Activated CD4-positive, alpha-beta T cell treated with anti-CD3 and anti-CD28 coated beads for 1 hour (primary cell): ENCODE measurements at places on chromosomes 7 and 10.
A peak's percentile ranks its signal among the peaks of the same experiment; 100 is the strongest.

GRCh38 chr10:126302476-126302756 is 85.9 kb downstream of the ADAM12 start:
- DNase-seq: no peak

- DNase-seq: no peak
Observed at GRCh38 chr7:876972-877311, 588 bp downstream of the GET4 start.

DNA sequence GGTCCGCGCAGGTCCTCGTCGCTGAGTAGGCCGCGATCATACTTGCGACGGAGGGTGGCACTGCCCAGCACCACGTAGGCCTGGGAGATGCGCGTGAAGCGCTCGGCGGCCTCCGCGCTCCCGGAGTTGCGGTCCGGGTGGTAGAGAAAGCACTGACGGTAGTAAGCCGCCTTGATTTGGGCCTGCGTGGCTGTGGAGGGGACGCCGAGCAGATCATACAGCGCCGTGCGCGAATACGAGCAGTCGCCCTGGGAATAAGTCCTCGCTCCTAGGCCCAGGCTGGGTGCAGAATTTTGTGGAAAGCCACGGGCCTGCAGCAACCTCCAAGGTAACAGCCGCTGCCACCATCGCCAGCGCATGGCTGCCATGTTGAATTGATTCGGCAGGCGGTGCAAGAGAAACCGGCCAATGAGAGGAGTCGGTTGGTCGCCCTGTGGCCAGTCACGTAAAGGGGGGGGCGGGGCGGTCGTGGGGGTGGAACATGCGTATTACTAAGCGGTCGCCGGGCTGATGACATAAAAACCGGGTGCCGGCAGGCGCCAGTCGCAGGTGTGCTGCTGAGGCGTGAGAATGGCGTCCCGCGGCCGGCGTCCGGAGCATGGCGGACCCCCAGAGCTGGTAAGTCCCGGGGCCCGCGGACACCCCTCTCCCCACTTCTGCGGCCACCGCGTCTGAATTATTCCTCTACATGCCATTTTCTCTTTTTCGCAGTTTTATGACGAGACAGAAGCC is at the start of the genes BUD23 and DNAJC30:
Gene BUD23, plus strand, starts transcription at position 542 of the 732 bp plus-strand sequence. Its CDS starts 29 bp downstream, at position 571.
Gene DNAJC30, minus strand, starts transcription at position 398 of the 732 bp plus-strand sequence. Its CDS starts 30 bp downstream, at position 368.
- DNase-seq: peak; percentile 95

DNA sequence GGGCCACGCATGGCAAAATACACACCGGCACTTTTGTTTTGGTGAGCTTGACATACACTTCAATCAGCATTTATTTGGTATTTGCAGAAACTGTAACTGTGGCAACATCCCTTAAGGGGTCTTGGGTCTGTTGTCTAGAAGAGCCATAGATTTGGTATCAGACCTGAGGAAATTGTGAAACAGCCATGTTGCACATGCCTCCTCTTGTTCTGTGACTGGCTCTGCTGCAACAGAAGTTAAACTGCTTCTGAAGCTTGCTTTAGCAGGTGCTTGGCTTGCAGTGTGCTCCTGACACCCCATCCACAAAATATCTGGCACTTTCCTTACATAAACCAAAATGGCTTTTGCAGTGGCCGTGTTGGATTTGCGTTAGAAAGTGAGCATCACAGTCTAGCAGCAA is 247.3 kb downstream of the GATA3 start:
- DNase-seq: no peak

GRCh38 chr10:117960345-117960935 is 86.3 kb downstream of the RAB11FIP2 start:
- no peak for DNase-seq

- no peak for DNase-seq
Observed at GRCh38 chr10:33798754-33799153, 464.3 kb upstream of the NRP1 start.

DNA sequence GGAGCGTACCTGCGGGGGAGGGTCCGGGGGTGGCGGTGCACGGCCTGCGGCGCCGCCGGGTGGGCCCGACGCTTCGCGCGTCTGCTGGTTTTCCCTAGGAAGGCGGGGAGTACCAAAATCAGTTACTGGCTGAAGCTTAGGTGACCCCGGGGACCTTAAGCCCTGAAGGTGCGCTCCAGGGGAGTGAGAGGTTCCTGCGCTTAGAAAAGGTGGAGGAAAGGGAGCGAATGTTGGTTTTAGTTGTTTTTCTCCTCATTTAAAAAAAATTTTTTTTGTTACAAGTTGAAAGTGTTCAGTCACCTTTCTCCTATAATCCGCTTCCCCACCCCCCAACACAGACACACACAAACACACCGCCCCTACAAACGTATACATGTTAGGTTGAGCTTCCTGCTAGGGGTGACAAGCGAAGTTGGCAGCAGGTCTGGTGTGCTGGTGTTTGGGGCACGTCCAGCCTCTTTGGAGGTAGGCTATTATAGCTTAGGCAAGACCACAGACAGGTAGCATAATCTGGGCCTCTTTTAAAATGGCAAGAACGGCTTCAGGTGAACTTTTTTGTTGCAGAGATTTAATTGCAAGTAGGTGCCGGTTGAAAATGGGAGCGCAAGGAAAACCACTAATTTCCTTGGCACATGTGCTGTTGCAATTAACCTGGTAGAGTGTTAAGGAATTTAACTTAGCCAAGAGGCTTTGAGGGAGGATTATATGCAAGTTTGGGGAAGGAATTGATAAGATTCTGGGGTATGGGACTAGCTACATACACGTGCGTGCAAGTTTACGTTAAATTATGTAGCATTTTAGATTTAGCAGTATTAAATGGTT is 945 bp downstream of the ADD3 start:
- DNase-seq: peak; percentile 24

DNA sequence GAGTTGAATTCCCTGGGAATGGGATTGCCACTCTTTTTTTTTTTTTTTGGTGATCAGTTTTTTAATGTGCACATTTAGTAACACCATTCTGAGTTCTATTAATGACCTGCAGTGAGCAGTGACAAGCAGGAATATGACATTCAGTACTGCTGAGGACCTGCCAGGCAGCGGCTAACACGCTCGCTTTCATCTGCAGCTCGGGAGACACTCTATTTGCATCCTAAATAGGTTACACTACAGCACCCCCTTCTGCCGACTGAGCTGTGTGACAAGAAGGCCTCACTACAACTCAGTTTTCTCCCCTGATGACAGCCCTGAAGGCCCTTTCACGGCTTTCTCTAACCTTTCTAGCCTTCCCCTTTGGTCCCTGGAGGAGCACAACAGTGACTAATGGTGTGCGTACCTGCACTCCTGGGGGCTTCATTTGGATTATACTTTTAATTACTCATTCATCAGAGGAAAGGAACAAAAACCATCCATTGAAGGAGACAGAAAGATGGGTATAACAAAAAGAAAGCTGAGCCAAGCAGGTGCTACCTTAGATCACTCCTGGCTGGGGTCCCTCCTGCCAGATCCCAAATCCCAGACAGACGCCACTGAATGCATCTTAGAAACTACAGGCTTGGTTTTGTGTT is 872.4 kb downstream of the LRMDA start:
- no peak for DNase-seq
